ENCODE measurements at places on chromosomes 13 and 19.

- DNase-seq, result no peak
Observed at GRCh38 chr13:85266771-85267170, 532.4 kb downstream of the SLITRK6 start.

GRCh38 chr13:66214467-66214866 lies 1015.7 kb downstream of the PCDH9 start:
- no peak for DNase-seq

DNA sequence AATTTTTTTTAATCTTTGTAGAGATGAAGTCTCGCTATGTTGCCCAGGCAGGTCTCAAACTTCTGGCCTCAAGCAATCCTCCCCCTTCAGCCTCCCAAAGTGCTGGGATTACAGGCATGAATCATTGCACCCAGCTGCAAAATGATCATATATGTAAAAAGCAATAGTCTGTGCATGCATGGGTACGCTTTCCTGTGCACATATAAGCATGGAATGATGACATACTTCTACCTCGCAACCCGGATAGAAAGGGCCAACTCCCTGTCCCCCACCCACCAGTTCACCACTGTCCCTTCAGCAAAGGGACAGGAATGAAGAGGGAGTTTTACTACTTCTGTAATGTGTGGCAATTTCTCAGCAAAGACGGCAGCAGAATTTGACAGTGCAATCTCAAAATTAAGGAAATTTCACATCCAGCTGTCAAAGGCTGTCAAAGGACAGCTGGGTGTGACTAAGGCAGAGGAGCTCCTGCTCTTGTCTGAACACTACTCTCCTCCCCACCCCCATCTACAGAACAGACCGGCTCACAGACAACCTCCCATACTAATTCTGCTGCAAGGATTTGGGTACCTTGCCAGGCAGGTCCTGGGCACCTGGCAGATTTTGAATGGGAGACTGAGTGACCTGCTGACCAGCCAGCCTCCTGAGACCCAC lies 95.6 kb downstream of the TSHZ3 start:
- no peak for DNase-seq

- no peak for DNase-seq
Observed at GRCh38 chr13:51019026-51019425, 92.0 kb downstream of the C13orf42 start.

GRCh38 chr13:107271227-107271626 lies 703.3 kb upstream of the ARGLU1 start:
- no peak for DNase-seq

DNA sequence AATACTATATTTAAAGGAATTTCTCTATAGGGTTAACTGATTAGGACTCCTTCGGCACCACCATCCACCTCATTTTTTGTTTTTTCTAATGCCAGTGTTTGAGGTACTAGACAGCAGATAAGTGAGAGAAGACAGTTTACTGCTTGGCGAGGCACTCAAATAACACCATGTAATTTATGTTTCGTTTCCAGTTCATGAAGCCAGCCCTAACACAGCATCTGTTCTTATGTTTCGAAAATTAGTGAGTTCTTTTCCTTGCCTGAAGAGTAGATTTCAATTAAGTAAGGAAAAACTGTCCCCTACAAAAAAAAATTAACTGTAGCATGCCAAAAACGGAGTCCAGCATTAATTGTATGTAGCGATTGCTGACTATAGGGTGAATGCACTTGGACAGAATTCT lies 409.1 kb downstream of the TBC1D4 start:
- DNase-seq, result no peak

DNA sequence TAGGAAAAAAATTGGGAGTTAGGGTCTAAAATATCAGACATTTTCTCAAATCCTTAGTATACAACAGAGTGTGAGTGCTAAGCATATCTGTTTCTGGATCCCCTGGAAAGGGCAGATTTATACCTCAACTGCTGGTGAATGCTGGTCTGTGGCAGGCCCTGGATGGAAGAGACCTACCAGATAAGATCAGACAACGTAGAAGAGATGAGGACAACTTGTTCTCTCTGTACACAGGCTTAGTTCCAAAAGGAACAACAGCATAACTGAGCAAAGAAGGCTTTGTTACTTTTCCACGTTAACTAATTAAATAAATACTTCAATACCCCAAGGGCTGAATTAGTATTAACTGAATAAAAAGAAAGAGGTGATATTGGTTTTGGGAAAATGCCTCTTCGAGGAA lies 1277.3 kb downstream of the SLITRK5 start:
- DNase-seq, result no peak

DNA sequence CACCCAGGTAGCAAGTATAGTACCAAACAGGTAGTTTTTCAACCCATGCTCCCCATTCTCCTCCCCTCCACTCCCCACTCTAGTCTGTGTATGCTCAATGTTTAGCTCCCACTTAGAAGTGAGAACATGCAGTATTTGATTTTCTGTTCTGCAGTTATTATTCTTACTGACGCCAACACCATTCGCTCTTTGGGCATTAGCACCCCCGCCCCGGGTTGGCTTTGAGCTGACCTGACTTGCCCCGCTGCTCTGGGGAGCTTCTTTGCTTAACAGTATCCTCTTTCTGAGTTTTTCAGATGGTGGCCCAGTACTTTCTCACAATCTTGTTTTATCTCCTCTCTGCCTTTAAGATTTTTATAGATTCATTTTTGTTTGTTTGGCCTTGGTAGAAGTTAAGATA lies 138.7 kb downstream of the CRYL1 start:
- no peak for DNase-seq

DNA sequence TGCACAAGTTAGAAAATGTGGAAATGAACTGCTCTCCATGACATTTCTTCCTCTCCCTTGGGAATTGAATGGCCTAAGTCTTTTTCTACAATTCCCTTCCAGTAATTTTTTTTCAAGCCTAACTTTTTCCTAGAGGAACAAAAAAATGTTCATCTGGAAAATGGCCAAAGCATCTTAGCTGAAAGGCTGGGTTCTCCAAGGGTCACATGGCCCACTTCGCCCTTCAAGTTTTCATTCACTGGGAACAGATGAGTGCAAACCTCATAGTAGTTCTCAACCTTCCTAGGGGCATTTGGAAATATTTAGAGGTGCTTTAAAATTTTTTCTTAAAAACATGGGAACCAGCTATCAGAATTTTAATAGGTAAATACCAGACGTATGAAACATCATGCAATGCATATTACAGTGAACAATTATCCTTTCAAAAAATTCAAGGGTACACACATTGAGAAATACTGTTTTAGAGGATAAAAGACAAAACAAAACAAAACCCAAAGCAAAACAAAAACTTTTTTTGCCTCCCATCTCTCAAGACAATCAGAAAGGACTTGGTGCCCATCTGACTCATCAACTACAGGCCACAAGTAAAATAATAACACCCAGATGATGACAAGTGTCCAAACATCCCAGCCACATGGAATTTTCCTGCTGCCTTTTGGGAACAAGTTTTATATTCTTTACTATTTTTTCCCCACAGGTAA lies 208.8 kb downstream of the SLITRK6 start:
- no peak for DNase-seq

DNA sequence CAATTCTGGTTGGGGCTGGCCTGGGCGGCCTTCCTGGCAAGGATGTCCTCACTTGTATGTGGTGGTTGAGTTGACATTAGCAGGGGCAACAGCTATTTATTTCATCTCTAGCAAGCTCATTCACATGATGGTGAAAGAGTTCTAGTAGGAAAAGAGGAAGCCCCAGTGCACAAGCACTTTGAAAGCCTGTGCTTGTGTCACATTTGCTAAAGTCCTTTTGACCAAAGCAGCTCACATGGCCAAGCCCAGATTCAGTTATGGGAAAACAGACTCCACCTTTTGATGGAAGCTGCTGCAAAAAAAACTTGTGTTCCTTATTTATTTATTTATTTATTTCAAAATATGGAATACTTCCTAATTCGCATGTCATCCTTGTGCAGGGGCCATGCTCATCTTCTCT lies 17.2 kb downstream of the GTF2F2 start:
- no peak for DNase-seq

DNA sequence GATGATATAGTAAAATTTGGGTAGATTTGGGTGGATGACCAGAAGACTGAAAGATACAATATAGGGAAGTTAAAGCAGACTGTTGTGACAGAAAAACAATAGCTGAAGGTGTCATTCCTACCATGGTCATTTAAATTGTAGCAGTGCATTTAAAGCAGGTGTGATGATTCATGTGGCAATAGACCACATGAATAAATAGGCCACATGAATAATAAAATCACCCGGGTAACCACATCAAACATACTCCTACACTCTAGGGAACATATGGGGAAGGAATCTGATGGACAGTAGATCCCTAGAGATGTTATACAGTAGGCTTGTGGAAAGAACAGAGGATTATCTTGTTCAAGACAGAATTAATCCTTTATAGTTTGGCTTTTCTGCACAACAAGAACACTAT lies 392.6 kb downstream of the SLITRK5 start:
- no peak for DNase-seq

DNA sequence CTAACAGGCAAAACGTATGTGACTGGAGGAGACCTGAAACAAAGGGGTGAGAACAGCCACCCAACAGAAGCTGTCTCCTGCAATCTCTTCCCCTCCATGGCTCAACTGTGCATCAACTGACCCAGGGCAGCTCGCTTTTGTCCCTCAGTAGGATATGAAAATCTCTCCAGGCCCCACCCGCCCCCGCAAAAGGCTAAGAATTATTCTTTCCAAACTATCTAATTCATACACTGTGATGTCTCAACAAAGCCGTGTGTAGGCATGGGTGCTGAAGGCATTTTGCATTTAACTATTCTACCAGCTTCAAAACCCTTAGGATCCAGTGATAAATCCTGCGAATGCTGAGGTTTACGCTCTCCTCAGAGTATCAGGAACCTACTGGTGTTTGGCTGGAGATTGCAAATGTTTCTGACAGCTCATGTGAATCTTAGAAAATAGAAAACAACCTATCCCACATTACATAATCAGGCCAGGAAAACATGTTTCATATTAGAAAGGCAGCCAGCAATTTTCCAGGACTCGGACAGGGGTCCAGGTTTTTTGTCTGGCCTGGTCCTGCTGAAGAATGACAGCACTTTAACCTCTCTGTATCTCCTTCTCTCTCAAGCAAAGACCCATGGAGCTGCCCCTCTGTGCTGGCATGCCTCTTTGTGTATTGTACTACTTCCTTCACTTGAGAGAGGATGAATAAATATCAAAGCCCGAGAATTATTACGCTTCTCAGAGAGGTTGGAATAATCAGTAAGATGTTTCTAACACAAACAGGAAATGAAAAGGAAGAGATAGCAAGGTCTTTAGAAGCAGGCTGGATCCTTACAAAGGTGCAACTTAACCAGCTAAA lies 17.3 kb downstream of the DHRS12 start:
- DNase-seq, result no peak

- no peak for DNase-seq
Observed at GRCh38 chr13:79780240-79780639, 299.3 kb downstream of the NDFIP2 start.

GRCh38 chr13:69948016-69948415 lies 159.6 kb upstream of the ATXN8OS start:
- DNase-seq, result no peak

- DNase-seq, result no peak
Observed at GRCh38 chr19:19421299-19421696, 15.8 kb downstream of the GATAD2A start.

DNA sequence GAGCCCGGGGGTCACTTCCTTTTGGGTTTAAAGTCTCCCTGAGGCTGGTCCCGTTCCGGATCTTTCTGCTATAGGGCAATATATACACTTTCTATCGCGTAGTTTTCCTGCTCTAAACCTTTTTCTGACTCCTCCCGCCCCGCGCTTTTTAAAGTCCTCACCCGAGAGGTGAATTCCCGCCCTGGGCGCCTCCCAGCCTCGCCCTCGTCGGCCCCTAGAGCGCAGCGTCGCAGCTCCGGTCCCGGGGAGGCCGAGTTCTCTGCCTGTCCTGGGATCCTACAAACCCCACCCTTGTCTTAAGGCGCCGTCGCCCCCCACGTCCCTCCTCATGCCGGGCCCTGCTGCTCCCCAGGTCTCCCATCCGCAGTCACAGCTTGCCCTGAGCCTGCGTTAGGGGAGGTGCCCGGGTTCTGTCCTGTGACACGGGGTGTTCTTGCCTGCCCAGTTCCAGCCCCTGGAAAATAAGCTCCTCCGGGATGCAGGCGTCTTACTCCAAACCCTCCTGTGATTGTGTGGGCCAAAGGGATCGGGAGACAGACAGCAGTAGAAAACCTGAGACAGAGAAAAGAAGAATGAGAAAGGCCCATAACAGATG lies 491 bp downstream of the ZNF525 start:
- DNase-seq, result no peak

GRCh38 chr13:46296115-46296822 lies 84.5 kb downstream of the LRRC63 start:
- DNase-seq, result no peak

- DNase-seq, result no peak
Observed at GRCh38 chr19:49458567-49458903, 5.5 kb downstream of the ALDH16A1 start.

- DNase-seq, result no peak
Observed at GRCh38 chr13:106036870-106037269, 498.6 kb downstream of the EFNB2 start.

- no peak for DNase-seq
Observed at GRCh38 chr19:2550431-2551171, 74.7 kb downstream of the GADD45B start.

DNA sequence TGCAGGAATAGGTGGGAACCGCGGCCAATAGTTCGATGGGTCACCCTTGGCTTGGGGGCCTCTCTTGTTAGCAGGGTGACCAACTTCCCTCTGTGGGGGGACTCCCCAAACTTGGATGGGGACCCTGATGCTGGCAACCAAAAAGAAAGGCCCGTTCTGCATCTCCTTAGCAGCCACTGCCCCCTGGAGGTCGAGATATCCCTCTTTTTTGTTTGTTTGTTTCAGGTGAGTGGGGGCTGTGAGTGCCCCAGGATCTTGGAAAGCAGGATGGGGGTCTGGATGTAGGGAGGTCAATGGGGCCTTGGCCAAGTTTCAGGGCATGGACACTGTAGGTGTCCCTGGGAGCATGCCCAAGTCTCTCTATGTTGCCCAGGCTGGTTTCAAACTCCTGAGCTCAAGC lies 7.7 kb upstream of the CRTC1 start:
- no peak for DNase-seq

- DNase-seq, result no peak
Observed at GRCh38 chr13:44294876-44295275, 78.7 kb upstream of the SERP2 start.

GRCh38 chr19:10379880-10380312 lies 476 bp downstream of the TYK2 start:
- DNase-seq, result no peak

- no peak for DNase-seq
Observed at GRCh38 chr19:28199323-28199722, 1013.6 kb downstream of the UQCRFS1 start.

- DNase-seq, result no peak
Observed at GRCh38 chr19:17136617-17137016, 61.0 kb downstream of the MYO9B start.

Measured in activated CD4-positive, alpha-beta T cell treated with anti-CD3 and anti-CD28 coated beads for 1 hour (primary cell).